ENCODE measurements at places on chromosomes 7 and 10.
A peak's percentile ranks its signal among the peaks of the same experiment; 100 is the strongest.

DNA sequence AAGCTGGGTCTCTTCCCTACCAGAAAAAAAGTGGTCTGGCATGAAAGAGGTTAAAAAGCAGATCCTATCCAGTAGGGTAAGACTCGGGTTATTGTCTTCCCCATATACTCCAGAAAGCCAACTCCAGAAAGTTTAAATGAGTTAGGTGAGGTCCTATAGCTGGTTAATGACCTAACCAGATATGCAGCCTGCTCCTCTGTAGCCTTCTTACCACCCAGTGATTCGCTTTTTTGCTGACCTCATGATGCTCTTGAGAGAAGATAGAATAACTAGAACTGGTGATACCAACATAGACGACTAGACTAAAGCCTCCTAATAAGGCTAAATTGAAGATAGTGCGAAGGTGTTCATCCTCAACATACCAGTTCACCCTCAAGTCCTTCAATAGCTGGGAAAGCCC is 675 bp upstream of the GIMAP1 start:
- no peak for DNase-seq

DNA sequence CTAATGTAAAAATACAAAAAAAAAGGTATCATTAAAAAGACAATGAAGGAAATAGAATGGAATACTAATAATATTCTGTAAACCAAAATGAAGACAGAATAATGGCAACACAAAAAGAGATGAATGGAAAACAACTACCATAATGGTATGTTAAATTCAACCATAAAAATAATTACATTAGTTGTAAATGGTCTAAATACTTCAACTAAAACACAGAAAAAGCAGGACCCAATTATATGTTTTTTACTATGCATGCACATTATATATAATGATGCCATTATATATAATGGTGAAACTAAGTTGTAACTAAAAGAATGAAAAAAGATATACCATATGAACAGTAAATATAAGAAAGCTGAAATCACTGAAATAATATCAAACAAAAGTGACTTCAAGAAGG is 76.5 kb downstream of the CUBN start:
- DNase-seq: no peak

- peak; percentile 33 for DNase-seq
Measured at GRCh38 chr10:126475074-126475691, 86.9 kb upstream of the ADAM12 start.

- DNase-seq: peak; percentile 64
Measured at GRCh38 chr10:30233186-30233959, 115.7 kb downstream of the MTPAP start.

- DNase-seq: no peak
Measured at GRCh38 chr7:75579899-75580298, 87.8 kb downstream of the SPDYE5 start.

DNA sequence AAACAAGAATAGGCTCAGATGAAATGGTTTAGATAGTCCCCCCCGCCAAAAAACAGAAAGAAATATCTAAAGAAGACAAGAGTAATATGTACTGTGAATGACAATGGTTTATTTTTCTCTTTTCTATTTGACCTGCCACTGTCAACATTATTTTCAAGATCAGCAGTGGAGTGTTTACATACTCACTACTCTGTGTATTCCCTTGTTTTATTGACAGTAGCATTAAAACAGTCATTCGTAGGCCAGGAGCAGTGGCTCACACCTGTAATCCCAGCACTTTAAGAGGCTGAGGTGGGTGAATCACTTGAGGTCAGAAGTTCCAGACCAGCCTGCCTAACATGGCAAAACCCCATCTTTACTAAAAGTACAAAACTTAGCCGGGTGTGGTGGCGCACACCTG is 245.3 kb upstream of the SLC26A5 start:
- no peak for DNase-seq

- DNase-seq: no peak
Measured at GRCh38 chr10:17076626-17077345, 52.8 kb downstream of the CUBN start.

DNA sequence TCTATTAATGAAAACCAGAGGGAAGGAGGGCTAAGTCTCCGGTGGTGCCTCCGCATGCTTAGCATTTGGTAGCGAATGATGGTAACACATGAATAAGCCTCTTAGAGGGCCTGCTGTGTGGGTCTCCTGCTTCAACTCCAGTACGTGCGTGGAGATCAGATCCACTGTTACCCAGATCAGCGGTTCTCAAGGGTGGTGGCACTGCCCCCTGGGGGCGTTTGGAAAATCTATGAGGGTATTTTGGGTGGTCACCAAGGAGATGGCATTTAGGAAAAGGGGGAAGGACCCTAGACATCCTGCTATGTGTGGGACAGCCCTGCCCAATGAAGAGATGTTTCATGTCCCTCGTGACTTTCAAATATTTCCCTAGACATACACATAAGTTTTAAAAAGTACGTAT is 57.1 kb upstream of the TM9SF3 start:
- no peak for DNase-seq

DNA sequence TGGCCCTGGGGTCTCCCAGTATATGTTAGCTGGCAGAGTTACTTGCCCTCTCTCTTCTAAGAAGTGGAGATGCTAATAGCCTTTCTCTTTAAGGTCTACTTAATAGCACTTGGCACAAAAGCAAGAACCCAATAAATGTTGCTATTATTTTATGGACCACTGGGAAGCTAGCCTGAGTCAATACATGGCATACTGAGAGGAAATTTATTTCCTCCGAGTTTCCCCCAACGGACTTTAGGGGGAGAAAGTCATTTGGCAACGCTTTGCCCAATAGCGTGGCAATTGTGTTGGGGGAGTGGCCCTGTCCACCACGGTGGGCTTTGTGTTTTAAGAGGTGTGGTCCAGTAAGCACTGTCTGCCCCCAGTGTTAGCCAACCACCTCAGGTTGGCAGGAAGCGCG is 87.4 kb upstream of the SMNDC1 start:
- DNase-seq: no peak

GRCh38 chr10:27636816-27637215 is 108.8 kb downstream of the MKX start:
- DNase-seq: no peak

DNA sequence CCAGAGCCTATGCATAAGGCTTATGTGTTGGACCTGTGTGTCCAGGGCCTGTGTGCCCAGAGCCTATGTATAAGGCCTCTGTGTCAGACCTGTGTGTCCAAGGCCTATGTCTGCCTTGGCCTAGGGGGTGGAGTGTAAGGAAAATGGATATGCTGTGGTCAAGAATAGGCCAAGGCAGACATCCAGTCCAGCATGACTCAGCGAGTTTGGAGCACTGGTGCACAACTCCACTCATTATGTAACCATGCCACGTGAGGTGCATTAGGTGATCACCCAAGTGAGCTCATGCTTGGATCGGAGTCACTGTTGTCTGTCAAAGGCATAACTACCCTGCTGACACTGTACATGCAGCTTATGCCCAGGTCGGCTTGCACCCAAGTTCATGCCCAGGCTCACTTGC is 238.9 kb downstream of the CACNA2D1 start:
- peak; percentile 21 for DNase-seq

DNA sequence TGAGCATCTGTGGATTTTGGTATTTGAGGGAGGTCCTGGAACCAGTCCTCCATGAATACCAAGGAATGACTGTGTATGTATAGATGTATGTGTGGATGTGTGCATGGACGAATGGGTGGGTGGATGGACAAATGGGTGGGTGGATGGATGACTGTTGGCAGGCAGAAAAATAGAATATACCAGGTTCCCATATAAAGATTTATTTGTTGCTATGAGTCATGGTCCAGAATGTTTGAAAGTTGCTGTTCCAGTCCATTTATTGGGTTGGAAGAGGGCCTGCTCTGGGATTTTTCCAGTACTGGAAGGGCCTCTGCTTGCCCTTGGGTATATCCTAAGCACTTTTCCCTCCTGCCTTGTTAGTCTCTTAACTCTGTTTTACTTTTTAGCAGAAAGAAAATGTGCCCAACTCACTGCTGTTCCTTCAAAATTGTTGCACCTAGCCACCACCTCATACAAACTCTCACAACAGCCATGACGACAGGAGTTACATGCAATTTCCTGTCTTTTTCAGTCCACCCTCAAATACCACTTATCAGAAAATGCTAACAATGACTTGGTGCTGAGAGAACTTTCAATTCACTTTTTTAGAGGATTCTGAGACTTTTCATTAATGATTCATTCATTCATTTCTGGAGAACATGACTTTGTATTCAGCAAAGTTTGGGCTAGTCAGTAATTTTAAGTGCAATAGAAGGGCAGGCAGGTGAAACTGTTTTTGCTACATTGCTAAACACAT is 108.1 kb downstream of the EEPD1 start:
- no peak for DNase-seq

DNA sequence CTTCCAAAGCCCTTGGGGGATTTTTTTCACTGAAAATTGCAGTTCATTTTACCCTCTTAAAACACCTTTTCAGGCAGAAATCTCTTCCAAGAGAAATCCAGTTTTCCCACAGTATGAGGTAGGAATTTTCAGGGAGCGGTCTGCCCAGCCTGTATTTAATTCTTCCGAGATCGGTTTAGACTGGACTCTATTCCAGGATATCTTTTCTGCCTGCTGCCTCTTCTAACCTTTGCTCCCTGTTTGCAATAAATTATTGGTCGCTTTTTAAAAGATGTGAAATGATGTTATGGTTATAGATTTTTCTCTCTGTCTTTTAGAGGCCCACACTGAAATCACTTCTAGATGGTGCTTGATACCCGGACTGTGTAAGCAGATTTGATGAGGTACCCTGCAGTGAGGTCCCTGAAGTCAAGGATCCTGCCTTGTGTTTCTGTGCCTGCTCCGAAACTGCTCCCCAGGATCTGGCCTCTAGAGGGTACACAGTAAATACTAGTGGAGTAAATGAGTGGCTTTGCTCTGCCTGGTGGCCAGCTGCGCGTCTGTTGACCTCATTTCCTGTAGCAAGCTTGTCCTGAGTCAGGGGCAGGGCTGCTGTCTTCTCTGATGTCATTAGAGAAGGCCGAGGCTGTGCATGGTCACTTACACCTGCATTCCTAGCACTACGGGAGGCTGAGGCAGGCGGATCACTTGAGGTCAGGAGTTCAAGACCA is 191.6 kb downstream of the FANK1 start:
- DNase-seq: peak; percentile 51

DNA sequence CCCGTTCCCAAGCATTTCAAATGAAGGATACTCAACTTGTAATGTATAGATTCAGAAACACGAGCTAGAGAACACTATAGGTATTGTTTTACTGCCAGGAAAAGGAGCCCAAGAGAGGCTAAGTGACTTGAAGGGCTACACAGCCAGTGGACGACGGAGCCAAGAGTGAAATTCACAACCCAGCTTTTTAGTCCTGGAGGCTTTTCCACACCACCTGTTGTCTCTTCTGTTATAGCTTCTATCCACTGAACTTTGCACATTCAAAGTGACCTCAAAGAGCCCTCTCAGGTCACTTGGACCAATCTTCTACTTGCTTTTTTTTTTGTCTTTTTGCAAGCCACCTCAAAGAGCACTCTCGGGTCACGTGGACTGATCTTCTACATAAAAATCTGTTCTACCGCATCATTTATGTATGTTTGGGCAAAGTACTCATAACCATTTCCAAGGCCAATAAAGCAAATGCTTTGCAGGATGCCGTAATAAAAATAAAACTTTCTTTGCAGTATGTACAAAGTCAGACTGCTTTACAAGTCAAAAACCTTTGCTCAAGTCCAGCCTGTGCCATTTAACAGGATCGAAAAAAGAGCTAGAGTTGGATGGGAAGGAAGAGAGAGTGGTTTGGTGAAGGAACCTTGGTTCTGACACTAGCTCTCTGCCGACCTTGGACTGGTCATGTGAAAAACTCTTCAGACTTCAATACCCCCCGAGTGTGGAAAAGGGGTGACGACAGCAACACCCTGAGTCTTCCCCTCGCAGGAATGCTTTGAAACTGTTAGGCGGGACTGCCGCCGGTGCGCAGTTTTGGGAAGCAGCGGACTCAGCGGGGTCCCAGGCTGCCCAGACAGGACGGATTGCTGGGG is 821 bp downstream of the SLC35B4 start:
- peak; percentile 32 for DNase-seq

GRCh38 chr7:141568227-141568626 is 17.0 kb downstream of the AGK start:
- no peak for DNase-seq

- DNase-seq: peak; percentile 63
Measured at GRCh38 chr10:114824391-114824790, 2.8 kb downstream of the FHIP2A start.

- no peak for DNase-seq
Measured at GRCh38 chr10:103278537-103278823, 1.5 kb downstream of the INA start.

DNA sequence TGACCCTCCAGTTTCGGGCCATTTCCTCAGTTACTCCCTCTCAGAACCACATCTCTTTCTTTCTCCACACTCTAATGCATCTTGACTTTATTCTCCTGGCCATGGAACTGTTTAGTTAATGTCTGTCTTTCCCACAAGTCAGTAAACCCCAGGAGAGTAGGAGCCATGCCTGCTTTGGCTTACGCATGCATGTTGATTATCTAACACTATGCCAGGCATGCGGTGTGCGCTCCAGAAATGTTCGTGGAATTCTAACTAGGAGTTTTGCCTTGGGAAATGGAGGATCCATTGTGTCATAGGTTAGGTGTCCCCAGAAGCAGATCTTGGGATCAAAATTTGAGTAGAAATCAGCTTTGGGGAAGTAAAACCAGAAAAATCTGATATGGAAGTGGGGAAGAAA is 308.9 kb downstream of the GRID1 start:
- DNase-seq: peak; percentile 45

DNA sequence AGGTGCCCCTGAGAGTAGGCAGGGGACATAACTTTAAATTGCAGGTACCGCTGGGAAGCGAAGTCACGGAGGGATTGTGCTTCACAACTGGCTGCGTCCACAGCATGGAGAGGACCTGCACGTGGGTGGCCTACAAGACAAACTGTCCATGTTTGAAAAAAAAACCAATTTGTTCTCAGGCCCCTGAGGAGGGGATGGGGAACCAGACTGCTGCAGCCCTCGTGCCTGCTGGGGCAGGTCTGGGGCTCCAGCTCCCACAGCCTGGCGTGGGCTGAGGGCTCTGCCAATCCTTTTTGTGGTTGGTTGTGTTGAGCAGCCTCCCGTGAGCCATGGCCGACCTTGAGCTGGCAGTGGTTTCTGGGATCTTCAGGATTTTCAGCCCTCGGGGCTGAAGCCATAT is 9.7 kb downstream of the SFRP5 start:
- no peak for DNase-seq

DNA sequence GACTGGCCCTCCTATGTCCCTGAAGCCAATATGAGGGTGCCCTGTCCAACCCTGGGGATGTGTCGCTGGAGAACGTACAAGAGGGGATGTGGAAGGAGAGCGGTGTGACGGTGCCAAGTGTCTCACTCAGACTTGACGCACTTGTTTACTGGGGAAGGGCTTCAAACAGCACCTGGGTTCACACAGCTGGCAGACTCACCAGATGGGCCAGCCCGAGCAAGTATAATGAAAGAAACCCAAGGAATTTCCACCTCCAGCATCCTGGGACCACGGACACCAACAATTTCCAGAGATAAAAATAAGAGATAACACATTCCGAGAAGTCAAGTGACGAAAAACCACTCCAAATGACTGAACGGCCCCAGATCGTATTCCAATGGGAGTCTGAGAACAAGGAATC is 5.3 kb downstream of the ATP5MF start:
- no peak for DNase-seq

GRCh38 chr7:141649137-141649864 is 52.7 kb downstream of the DENND11 start:
- DNase-seq: no peak

- no peak for DNase-seq
Measured at GRCh38 chr10:110274072-110274627, 30.6 kb downstream of the SMNDC1 start.

- no peak for DNase-seq
Measured at GRCh38 chr7:48035967-48036478, 680 bp downstream of the C7orf57 start.
